Neural crest cell (in vitro differentiated cells): ENCODE measurements at places on chromosomes 12 and 14. TPM values are rescaled to one million over a fixed set of nuclear protein-coding genes. Genes with fewer than 3 reads are reported as not detected.

WNT1 gene
- total RNA-seq = 1.2 and 2.1 TPM in 2 replicates

SERPINA9 gene
- not detected in 2 replicates for total RNA-seq

KLRC2 gene
- not detected in 2 replicates for total RNA-seq

KRT6A gene
- not detected in 2 replicates for total RNA-seq

KTN1 gene
- 118 and 124 TPM in 2 replicates for total RNA-seq

OVCH1 gene
- 0.16 and 0.37 TPM in 2 replicates for total RNA-seq

TSPAN9 gene
- 22.8 and 23.8 TPM in 2 replicates for total RNA-seq

PLA2G1B gene
- not detected in 2 replicates for total RNA-seq

UBR7 gene
- 38.8 and 41.6 TPM in 2 replicates for total RNA-seq

RD3L gene
- not detected in 2 replicates for total RNA-seq

TBX3 gene
- 0.91 and 0.96 TPM in 2 replicates for total RNA-seq

PRMT5 gene
- total RNA-seq = 134 and 136 TPM in 2 replicates

KRT74 gene
- total RNA-seq = not detected in 2 replicates

SDS gene
- total RNA-seq = not detected in 2 replicates

RFLNA gene
- 2.1 and 2.8 TPM in 2 replicates for total RNA-seq

SLC2A14 gene
- 1.8 and 2.0 TPM in 2 replicates for total RNA-seq

PAX9 gene
- not detected in 2 replicates for total RNA-seq

VPS29 gene
- total RNA-seq = 89.0 and 99.3 TPM in 2 replicates

CISTR gene
- total RNA-seq = 0.61 TPM in 1 of 2 replicates, not detected in the other

NRXN3 gene
- 2.5 TPM in 2 replicates for total RNA-seq

A2M gene
- 66.4 and 76.7 TPM in 2 replicates for total RNA-seq

ASCL4 gene
- not detected in 2 replicates for total RNA-seq

WNT5B gene
- total RNA-seq = 14.0 and 14.2 TPM in 2 replicates

STAB2 gene
- total RNA-seq = not detected in 2 replicates

ASPG gene
- not detected in 2 replicates for total RNA-seq

RASSF3 gene
- total RNA-seq = 18.1 and 19.0 TPM in 2 replicates

NANOG gene
- total RNA-seq = 0.05 TPM in 1 of 2 replicates, not detected in the other

CCDC198 gene
- total RNA-seq = not detected in 2 replicates

BBS10 gene
- 11.4 and 11.6 TPM in 2 replicates for total RNA-seq
